ENCODE measurements at places on chromosomes 2 and 18. TPM values are rescaled to one million over a fixed set of nuclear protein-coding genes. Genes with fewer than 3 reads are reported as not detected.

IL37 gene
- total RNA-seq = not detected

CNDP1 gene
- not detected for total RNA-seq

SP140 gene
- under 0.01 TPM for total RNA-seq

MCM6 gene
- total RNA-seq = 17.6 TPM

All from subcutaneous preadipocyte (primary cell).